Glutamatergic neuron (in vitro differentiated cells): ENCODE measurements at places on chromosomes 1 and 21. TPM values are rescaled to one million over a fixed set of nuclear protein-coding genes. Genes with fewer than 3 reads are reported as not detected.
A peak's percentile ranks its signal among the peaks of the same experiment; 100 is the strongest.

Gene FAM72C
- total RNA-seq: 0.22 TPM

Gene FLG2
- not detected for total RNA-seq

Gene S100A9
- not detected for total RNA-seq

Gene NOS1AP
- total RNA-seq: 12.7 TPM

DNA sequence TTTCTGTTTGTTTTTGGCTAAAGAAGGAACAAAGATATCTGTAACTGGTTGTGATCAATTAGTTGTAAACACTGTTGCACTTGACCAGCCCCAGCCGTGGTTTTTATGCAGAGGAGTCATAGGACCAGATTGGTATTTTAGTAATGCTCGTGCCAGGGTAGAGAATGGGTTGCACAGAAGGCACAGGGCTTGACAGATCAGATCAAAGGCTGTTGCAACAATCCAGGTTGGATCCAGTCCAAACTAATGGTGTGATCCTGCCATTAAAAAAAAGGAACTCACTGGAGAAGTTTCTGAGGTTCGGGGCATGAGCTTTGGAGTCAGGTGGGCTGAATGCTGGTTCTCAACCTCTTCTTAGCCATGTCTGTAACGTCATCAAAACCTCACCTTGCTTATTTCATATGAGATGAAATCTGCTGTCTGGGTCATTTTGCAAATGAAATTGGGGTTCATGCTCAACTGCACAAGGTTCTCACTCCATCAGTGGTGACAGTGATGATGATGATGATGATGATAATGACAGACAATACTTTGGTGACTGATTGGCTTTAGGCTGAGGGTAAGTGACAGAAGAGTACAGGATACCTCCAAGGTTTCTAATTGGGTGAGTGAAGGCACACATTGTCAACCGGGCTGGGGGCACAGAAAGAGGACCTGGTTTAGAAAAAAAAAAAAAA is 43.1 kb downstream of the ZNF281 start:
- no peak overlapping the region for H3K4me3 ChIP-seq
- no peak overlapping the region for H3K27ac ChIP-seq
- no peak for DNase-seq
- peaks cover 2% of the 10 kb centered on the region for H3K4me1 ChIP-seq
- H3K27me3 ChIP-seq: peaks cover 1% of the 10 kb centered on the region
- no peaks in the 10 kb centered on the region for H3K36me3 ChIP-seq

DNA sequence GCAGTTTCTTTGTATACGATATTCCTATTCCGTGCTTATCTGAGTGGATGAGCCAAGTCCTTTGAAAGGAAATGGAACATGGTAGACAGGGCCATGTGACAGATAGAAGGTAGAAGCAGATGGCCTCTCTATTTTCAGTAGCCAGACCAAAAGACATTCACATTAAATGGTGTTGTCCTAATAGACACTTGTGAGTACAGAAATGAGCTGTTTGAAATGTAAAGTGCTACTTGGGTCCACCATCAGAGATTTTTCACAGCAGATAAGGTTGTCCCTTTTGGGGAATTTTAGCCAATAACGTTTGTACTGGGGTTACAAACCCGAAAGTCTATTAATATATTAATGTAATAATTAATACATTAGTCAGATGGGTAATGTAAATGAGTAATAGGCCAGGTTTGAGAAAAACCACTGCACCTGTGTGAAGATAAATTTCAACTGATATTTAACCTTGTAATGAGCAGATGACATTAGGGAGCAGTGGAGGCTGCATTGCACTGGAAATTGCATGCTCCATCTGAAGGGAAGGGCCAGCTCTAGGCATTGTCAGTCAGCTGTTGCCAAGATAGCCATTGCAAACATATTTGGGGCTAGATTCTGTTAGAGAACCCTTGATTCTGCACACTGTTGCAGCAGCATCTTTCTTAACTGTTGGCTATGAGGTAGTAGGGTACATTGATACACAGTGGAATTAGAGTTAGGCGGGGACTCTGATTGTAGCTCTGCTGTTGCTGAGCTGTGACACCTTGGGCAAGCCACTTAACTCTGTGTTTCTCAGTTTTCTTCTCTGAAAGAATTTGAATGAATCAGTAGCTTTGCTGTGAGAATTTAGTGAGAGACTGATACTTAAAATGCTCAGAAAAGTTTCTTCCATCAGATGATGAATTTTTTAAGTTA is 43.8 kb downstream of the FGGY start:
- H3K27ac ChIP-seq: no peak overlapping the region
- H3K4me3 ChIP-seq: no peak overlapping the region
- H3K27me3 ChIP-seq: no peaks in the 10 kb centered on the region
- no peaks in the 10 kb centered on the region for H3K36me3 ChIP-seq
- no peaks in the 10 kb centered on the region for H3K4me1 ChIP-seq

DNA sequence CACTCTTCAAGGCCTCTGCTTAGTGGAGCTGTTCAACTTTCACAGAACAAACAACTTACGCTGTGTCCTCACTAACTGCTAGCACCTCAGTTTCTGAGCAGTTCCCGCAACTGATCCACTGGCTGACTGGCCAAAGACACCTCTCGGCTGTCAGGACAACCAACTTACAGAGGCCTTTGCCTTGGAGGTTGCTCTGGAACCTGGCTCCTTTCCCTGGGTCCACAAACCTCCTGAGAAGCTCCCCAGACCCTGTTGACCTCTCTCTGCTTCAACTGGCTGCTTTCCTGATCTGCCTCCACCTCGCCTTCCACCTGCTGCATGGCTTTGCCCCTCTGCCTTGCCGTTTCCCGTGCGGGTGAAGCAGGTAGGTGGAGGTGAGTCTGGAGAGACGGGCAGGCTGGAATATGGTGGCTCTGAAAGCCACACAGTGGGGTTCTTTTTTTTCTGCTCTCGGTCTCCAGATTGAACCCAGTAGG is 13.0 kb downstream of the BTBD19 start:
- DNase-seq: peak; percentile 6
- H3K4me3 ChIP-seq: peak overlapping the region; percentile 89
- peaks cover 8% of the 10 kb centered on the region for H3K27me3 ChIP-seq
- no peaks in the 10 kb centered on the region for H3K36me3 ChIP-seq
- H3K27ac ChIP-seq: peak overlapping the region; percentile 49
- H3K4me1 ChIP-seq: peaks cover 3% of the 10 kb centered on the region

DNA sequence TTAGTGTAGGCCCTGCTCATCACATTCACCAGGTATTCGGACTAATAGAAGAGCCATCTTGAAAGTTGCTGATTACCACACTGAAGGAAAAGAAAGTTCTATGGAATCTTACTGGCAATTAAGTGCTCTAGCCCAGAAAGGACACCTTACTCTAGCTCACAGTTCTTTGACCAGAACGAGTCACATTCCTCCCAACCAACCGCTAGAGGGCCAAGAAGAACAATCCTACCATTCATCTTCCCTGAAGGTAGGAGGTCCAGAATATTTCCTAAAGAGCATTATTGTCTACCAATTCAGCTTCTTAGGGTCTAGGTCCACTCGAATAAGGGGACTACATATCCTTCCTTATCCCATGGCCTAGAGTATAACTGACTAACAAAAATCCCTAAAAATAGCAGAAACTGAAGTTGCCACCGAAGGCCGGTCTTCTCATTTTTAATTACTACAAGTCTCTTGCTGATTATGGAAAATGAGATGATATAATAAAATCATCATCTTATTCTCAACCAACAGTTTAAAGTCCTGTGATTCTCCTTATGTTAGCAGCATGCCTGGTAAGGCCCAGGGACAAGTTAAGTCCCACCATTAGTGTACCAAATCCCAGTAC is 2.7 kb upstream of the FMO1 start:
- no peak overlapping the region for H3K27ac ChIP-seq
- peaks cover 2% of the 10 kb centered on the region for H3K27me3 ChIP-seq
- no peak overlapping the region for H3K4me3 ChIP-seq
- H3K4me1 ChIP-seq: no peaks in the 10 kb centered on the region

GRCh38 chr1:55578646-55579045 is 363.5 kb upstream of the USP24 start:
- H3K27ac ChIP-seq: no peak overlapping the region

DNA sequence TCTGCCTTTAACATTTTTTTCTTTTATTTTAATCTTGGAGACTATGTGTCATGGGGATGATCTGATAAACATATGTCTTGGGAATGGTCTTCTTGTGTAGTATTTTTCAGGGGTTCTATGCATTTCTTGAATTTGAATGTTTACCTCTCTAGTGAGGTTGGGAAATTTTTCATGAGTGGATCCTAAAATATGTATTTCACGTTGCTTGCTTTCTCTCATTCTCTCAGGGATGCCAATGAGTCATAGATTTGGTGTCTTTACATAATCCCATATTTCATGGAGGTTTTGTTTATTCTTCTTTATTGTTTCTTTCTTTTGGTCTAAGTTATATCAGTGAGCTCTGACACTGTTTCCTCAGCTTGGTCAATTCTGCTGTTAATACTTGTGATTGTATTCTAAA is 1237.2 kb downstream of the PLA2G4A start:
- no peak overlapping the region for H3K4me3 ChIP-seq
- H3K27ac ChIP-seq: no peak overlapping the region
- peaks cover 14% of the 10 kb centered on the region for H3K36me3 ChIP-seq
- no peak for DNase-seq
- H3K4me1 ChIP-seq: no peaks in the 10 kb centered on the region
- H3K27me3 ChIP-seq: no peaks in the 10 kb centered on the region

- peak; percentile 63 for DNase-seq
- no peaks in the 10 kb centered on the region for H3K36me3 ChIP-seq
- H3K27me3 ChIP-seq: peaks cover 1% of the 10 kb centered on the region
- no peak overlapping the region for H3K4me3 ChIP-seq
- peaks cover 1% of the 10 kb centered on the region for H3K4me1 ChIP-seq
Measured at GRCh38 chr1:90616395-90616794, 100.7 kb downstream of the BARHL2 start.

- H3K36me3 ChIP-seq: peaks cover 8% of the 10 kb centered on the region
- peaks cover 46% of the 10 kb centered on the region for H3K4me1 ChIP-seq
- no peak overlapping the region for H3K4me3 ChIP-seq
- no peak for DNase-seq
Measured at GRCh38 chr1:11414926-11415538, 63.9 kb upstream of the DISP3 start.

- no peak overlapping the region for H3K27ac ChIP-seq
- no peaks in the 10 kb centered on the region for H3K27me3 ChIP-seq
- H3K4me3 ChIP-seq: no peak overlapping the region
- H3K36me3 ChIP-seq: no peaks in the 10 kb centered on the region
- no peak for DNase-seq
Measured at GRCh38 chr1:62045574-62045973, 149.1 kb upstream of the L1TD1 start.

DNA sequence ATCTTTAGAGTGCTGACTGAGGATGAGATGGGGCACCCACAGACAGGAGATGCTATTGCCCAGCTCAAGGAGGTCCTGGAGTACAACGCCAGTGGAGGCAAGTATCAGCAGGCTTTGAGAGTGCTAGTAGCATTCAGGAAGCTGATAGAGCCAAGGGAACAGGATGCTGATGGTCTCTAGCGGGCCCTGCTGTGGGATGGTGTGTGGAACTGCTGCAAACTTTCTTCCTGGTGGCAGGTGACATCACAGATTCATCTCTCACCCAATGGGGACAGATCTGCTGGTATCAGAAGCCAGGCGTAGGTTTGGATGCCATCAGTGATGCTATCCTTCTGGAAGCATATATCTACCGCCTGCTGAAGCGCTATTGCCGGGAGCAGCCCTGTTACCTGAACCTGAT is 609.8 kb upstream of the NCAM2 start:
- no peak overlapping the region for H3K27ac ChIP-seq
- H3K27me3 ChIP-seq: no peaks in the 10 kb centered on the region
- no peaks in the 10 kb centered on the region for H3K36me3 ChIP-seq
- no peak overlapping the region for H3K4me3 ChIP-seq
- DNase-seq: no peak

DNA sequence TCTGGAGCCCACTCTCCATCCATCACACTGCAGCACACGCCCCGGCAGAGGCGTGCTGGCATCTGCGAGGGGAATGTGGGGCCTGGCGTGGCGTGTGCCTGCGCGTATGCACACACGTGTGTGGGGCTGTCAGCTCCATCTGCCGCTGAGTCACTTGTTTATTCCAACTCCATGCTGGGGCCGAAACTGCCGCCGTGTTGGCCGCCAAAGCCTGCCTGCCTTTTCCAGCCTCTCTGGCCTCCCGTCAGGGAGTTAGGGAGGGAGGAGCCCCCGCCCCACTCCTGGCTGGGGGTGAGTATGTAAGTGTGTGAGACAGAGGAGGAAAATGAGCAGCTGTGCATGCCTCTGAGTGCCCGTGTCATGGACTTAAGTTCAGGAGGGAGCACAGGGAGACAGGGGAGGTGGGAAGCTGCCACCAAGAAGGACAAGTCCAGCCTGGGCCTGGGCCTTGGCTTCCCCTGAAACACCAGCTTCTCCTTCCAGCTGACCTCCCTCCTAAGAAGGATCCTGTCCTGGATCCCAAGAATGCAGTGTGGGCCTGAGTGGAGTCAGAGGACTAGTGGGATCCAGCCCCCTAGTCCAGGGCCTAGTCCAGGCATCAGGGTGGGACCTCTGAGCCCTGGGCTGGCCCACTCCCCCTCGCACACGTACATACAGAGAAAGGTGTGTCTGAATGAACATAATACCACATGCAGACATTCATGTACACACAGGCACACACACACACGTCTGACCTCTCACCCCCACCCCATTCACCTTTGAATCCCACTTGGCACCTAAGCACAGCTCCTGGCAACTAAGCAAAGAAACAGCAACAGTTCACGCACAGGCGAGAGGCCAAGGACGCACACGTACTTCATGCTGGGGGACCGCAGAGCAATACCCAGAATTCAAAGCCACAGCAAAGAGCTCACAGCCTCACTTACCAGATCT is 24.7 kb downstream of the MEF2D start:
- peaks cover 7% of the 10 kb centered on the region for H3K27me3 ChIP-seq
- H3K36me3 ChIP-seq: no peaks in the 10 kb centered on the region
- no peak for DNase-seq
- no peak overlapping the region for H3K4me3 ChIP-seq

- no peaks in the 10 kb centered on the region for H3K36me3 ChIP-seq
- H3K27ac ChIP-seq: peak within 1 kb of the TSS; percentile 89
- peak; percentile 84 for DNase-seq
- peaks cover 23% of the 10 kb centered on the region for H3K27me3 ChIP-seq
- H3K4me3 ChIP-seq: peak within 1 kb of the TSS; percentile 91
Measured at GRCh38 chr1:161098210-161099068, at the start of gene KLHDC9. KLHDC9 (plus strand) TSS chr1:161098361; CDS start chr1:161098536, 175 bp downstream.

- no peak for DNase-seq
- no peaks in the 10 kb centered on the region for H3K36me3 ChIP-seq
- H3K27me3 ChIP-seq: no peaks in the 10 kb centered on the region
Measured at GRCh38 chr1:109191377-109191776, 22.3 kb upstream of the SARS1 start.

- H3K4me3 ChIP-seq: peak overlapping the region; percentile 97
- H3K27ac ChIP-seq: no peak overlapping the region
- DNase-seq: no peak
- no peaks in the 10 kb centered on the region for H3K36me3 ChIP-seq
Measured at GRCh38 chr1:156281281-156281680, 1.3 kb downstream of the SMG5 start.

- no peak overlapping the region for H3K27ac ChIP-seq
- no peak overlapping the region for H3K4me3 ChIP-seq
- H3K4me1 ChIP-seq: no peaks in the 10 kb centered on the region
- H3K27me3 ChIP-seq: no peaks in the 10 kb centered on the region
Measured at GRCh38 chr1:48109390-48110013, 112.3 kb upstream of the TRABD2B start.

DNA sequence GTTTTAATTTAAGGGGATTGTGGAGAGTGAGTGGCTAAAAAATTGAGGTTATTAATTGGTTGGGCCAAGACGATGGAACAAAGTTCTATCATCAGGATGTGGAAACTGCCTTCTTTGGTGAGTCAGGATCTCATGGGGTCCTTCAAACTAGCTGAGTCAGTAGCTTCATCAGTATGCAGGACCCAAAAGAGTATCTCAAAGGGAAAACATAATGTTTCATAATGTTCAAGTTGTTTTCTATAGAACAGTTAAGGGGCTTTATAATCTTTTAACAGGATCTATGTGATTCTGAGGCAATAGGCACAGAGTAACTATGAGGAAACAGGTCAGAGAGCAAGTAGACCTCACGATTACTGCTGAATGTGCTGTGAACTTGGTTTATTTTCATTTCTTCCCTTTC is 3.2 kb upstream of the OLFML2B start:
- DNase-seq: no peak
- peaks cover 10% of the 10 kb centered on the region for H3K27me3 ChIP-seq
- peaks cover 14% of the 10 kb centered on the region for H3K4me1 ChIP-seq
- no peak overlapping the region for H3K27ac ChIP-seq
